Left lung (tissue), 14 donors: ENCODE measurements at places on chromosomes 4 and X. TPM values are rescaled to one million over a fixed set of nuclear protein-coding genes. Genes with fewer than 3 reads are reported as not detected.

DNA sequence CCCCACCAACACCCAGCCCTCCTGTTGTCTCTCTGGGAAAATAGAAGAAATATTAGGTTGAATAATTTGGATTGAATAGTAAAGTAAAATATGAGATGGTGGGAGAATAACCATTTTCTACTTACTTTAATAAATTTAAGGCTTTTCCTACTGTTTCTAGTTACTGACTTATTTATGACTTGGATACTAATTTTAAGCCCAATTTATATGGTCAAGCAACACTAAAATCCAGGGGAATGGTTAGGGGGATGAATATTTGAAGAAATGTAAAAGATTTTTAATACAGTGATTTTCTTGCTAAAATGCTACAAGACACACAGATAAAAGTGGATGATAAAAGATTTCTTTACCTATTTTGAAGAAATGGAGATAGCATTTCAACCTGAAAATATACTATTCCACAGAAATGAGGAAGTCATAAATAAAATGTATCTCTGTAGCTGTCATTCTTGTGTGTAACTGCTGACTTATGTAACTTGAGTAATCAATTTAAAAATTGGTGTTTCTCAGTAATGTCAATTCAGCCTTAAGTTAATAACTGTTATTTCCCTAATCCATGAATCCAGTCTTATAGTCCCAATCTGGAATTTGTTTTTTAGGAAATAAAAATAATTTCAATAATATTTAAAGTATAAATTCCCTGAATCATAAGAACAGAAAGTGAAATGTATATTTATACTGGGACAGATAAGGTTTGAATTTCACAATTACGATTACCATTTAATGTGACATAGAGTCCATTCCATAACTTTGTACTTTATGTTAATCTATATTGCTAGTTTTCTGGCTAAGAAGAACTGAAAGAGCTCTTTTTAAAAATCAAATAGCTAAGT lies 24.3 kb upstream of the IL2 start:
- DNase-seq: no peak

DNA sequence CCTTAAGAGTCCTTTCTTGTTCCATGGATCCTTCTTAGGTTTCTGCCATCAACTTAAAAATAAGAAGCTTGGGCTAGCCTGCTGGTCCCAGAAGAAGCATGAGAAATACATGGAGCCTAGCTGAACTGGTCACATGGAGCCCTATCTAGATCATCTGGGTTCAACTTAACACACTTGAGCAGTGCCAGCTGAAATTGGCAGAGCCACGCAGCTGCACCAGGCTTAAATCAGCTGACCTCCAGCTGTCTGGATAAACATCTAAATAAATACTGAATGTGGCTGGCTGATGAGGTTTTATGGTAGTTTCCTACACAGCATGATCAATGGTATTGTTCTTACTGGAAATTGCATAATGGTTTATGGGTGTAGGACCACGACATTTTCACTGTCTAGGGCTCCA lies 598.4 kb upstream of the FAM241A start:
- DNase-seq: peak; percentile 15

Gene TMEM47
- polyA plus RNA-seq: 40.5 TPM

- DNase-seq: peak; percentile 16
These were observed 193.9 kb upstream of the SPOCK3 start for GRCh38 chr4:167428156-167428555.

- DNase-seq: no peak
These were observed 164.0 kb downstream of the RNF150 start for GRCh38 chr4:140969296-140969695.

DNA sequence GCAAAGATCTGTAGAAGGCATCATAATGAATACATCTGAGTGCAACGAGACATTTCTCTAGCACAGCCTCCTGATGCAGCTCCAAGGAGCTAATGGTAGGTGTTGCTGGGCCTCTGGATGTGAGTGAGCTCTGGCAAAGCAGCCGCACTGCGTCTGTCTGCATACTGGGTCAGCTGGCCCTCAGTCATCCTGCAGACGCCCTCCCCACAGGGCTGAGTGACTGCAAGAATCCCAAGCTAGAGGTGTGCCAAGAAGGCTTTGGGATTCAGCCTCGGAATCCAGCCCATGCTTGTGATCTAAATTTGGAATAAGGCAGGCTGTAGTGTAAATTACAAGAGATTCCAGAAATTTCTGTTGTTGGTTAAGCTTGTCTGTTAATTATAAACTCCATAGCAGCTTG lies 18.5 kb downstream of the HERC3 start:
- DNase-seq: peak; percentile 4

GRCh38 chrX:104749951-104750610 lies 184.1 kb downstream of the IL1RAPL2 start:
- no peak for DNase-seq

Gene ASB5
- 0.28 TPM for polyA plus RNA-seq

GRCh38 chrX:110745288-110745687 lies 50.3 kb downstream of the CHRDL1 start:
- no peak for DNase-seq

Gene DAPP1
- polyA plus RNA-seq: 3.1 TPM

- DNase-seq: peak; percentile 58
These were observed at the start of gene RGN for GRCh38 chrX:47078129-47079043. Gene RGN (plus strand): TSS chrX:47078443. CDS start chrX:47081145, 2,702 bp downstream.

GRCh38 chrX:40996886-40997530 lies 88.2 kb upstream of the USP9X start:
- DNase-seq: no peak

- DNase-seq: no peak
These were observed 215.4 kb downstream of the RAB28 start for GRCh38 chr4:13268703-13269102.

GRCh38 chrX:64975491-64975890 lies 759 bp downstream of the ZC4H2 start:
- peak; percentile 20 for DNase-seq
